Stimulated activated CD8-positive, alpha-beta memory T cell treated with anti-CD3 and anti-CD28 coated beads, Interleukin-15, amount 100 ng/mL, for 1 hour (primary cell): ENCODE measurements at places on chromosomes 7 and 10.

DNA sequence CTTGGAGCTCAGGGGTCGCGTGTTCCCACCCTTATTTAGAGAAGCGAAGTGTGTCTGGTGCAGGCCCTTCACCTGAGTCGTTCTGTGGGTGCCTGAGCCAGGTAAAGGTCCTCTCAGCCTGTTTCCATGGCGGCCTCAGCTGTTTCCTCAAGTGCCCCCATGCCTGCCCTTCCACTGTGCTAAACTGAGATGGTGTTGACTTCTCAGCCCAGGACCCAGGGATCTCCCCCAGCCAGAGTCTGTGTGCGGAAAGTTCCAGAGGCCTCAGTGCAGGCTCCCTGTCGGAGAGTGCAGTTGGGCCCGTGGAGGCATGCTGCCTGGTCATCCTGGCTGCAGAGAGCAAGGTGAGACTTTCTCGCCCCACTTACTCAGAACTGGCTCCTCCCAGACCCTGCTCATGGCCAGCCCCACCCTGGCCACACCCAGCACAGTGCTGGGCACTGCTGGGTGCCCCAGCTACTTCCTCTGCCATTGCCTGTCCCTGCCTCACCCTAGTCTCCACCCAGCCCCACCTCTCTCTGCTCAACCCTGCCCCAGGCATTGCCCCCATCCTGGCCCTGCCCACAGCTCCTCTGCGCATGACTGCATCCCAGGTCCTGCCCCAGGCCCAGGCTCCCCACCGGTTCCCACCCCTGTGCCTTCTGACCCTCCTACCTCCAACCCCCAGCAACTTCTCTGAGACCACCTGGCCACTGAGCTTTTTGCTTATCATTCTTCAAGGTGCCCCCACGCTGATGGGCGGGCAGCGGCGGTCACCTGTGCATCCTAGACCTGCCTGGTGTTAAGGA is 20.3 kb downstream of the NACAD start:
- DNase-seq = no peak

DNA sequence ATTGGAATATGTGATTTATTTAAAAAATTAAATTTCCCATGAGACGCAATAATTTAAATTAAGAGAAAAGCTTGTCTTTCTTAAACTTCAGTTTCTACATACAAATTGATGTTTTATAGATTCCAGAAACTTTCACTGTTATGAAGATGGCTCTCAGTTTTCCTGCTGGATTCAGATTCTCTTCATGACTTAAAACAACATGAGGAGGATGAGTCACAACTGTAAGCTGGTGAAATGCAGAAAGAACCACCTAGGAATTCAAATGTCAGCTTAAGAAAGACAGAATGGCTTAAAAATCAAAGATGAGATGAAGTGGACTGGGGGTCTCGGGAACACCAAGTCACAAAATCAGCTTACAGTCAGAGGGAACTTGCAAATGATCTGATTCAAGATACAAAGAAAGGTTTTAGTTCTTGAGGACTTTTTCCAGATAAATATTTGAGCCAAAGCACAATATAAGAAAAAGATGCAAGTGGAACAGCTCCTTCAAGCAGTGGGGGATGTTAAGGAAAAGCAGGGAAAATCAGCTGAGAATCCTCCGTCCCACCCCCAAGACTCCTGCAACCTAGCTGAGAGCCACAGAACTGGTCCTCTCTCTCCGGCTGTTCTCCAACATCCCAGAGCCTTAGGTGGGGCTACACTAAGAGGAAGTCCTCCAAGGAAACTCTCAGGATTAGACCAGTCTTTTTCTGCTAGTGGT is 279.8 kb downstream of the KCNMA1 start:
- DNase-seq = no peak

DNA sequence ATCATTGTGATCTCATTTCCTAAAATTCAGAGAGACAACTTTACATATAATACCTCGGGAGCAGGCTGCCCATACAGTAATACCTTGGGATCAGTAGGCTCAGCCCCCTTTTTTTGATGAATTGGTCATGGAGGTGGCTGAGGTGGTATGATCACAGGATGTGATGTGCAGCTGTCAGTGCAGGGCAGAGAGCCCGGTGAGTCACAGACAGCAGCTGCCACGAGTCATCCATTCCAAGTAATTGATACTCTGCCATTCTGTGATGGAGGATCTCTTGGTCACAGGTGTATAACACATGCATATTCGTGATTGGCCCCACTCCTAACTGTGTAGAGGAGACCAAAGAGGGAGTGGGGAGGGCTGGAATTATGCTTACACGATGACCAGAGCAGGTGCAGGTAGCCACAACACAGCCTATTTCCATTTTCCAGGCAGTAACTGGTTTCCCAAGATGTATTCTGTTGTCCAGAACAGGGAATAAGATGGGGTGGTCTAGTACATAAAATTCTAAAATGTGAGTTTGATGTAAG is 14.1 kb downstream of the NRCAM start:
- DNase-seq = no peak

DNA sequence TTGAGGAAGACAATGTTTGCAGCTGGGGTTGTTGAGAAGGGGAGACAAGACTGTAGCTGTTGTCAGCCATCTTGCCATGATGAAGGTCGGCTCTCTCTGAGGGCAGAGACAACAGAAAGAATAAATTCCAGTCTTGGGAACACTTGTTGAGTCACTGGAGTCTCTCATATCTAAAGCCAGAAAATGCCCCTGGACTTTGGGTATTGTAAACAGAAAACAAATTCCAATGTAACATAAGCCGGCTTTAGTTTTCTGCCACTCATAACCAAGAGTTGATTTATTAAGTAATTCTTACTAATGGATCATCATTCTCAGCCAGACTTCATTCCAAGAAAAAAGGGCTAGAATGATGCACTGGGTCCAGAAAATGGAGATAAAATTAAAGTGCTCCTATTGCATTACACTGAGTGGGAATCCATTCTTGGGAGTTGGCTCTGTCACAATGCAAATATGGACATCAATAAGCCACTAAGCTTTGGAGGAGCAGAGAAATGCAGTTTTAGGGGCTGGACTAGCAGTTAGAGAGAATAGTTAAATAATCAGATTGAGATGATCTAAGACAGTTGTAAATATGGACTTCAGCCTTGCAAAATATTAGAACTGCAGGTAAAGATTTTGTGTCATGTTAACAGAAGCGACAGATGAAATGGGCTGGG is 78.9 kb downstream of the ADAM12 start:
- DNase-seq = no peak
